Activated T-cell treated with anti-CD3 and anti-CD28 coated beads, Interleukin-2, amount 50 U/mL, for 72 hours (primary cell): ENCODE measurements at places on chromosomes 3 and 15.

- no peak for DNase-seq
These were observed 330.8 kb upstream of the PDZRN3 start for GRCh38 chr3:73955494-73956070.

- no peak for DNase-seq
These were observed 738 bp downstream of the COMMD2 start for GRCh38 chr3:149751551-149751950.

DNA sequence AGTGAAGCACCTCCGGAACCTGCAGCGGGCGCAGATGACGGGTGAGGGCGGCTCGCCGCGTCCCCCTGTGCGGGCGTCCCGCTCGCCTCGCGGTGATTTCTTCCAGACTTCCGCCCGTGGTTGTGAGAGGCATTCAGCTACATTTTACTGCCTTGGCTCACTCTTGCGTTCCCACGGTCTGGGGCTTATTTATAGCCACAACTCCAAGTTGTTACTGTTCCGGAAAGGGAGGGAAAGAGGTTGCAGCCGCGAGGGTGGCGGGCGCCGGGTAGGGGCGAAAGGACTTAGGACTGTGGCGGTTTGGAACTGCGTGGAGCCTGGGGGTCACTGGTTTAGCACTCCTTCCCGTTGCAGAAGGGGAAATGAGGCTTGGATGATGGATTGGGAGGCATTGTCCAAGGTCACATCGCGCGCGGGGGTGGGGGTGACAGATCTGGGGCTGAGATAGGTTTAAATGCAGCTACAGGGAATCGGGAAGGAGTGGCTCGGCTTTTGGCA is 1.1 kb downstream of the HES1 start:
- peak; percentile 47 for DNase-seq

- DNase-seq = no peak
These were observed 7.1 kb upstream of the CPOX start for GRCh38 chr3:98600412-98601095.

DNA sequence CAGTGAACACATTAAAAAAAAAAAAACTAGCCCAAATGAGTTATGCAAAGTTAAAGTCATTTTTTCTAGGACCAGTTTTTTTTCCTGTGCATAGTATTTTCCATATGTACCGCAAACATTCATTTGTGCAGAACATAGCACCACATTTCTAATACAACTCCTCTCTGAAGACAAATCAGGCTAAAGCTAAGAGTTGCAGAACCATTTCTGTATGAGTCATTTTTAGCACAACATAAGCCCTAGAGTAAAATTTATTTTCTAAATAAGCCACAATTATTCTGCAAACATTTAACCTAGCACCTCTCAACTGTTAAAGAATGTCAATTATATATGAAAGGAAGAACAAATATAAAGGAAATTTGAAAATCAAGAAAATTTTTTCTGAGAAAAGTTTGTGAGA is 375.8 kb downstream of the TIGIT start:
- DNase-seq = no peak

DNA sequence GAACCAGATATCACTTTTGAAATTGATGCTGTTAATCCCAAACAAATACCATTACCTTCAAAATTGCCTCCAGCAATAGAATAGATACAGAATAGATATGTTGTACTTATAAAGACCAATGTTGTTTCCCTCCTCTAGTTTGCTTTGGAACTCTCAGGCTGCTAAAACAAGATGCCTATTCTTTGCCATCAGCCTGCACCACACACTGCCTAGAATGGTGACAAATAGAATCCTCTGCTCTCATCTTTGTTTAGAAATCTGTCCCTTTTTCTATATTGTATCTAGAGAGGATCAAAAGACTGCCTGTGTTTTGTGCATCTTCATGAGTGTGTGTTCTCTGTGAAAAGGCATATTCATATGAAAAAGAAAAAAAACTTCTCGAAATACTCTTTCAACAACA is 349.2 kb upstream of the CCDC54 start:
- DNase-seq = no peak

DNA sequence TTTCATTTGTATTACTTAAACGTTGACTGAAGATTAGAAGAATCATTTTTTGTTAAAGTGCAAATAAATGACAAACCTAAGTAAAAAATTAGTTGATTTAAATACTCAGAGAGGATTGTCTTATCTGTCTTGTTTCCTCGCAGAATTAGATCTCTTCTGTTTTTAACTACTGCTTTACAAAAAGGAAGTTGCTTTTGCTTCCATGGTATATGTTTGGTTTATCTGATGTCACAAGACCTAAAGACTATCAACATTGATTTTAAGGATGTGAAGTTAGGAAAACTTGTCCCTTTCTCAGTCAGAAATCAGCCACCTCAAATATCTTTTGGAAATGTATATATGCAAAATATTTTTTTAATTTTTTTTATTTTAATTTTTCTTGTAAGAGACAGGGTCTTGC is 28.7 kb downstream of the GPR171 start:
- DNase-seq = no peak

DNA sequence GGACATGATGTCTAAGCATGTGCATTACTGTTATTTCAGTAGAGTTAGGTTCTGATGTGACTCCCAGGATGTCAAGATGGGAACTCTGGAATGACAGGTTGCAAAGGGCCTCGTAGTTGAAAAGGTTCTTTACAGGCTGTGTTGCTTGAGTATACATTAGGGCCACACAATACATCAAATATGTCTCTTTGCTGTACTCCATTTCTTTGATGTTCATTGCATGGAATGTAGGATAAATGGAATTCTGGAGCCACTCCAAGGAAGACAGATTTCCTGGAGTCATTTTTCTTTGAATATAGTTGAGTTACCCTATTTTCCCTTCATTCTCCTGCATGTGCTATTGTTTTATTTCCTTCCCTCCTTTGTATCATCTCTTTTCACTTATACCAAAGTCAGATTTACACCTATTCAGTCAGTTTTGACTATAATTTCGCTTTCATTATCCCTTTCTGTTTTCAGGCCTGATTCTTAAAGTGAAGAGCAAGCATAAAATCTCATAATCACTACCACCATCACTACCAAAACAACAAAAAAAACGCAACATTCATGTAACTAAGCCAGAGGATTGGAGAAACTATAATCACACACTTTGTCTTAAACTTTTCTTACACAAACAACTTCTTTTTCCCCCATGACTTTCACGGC is 61.2 kb upstream of the PTX3 start:
- no peak for DNase-seq

DNA sequence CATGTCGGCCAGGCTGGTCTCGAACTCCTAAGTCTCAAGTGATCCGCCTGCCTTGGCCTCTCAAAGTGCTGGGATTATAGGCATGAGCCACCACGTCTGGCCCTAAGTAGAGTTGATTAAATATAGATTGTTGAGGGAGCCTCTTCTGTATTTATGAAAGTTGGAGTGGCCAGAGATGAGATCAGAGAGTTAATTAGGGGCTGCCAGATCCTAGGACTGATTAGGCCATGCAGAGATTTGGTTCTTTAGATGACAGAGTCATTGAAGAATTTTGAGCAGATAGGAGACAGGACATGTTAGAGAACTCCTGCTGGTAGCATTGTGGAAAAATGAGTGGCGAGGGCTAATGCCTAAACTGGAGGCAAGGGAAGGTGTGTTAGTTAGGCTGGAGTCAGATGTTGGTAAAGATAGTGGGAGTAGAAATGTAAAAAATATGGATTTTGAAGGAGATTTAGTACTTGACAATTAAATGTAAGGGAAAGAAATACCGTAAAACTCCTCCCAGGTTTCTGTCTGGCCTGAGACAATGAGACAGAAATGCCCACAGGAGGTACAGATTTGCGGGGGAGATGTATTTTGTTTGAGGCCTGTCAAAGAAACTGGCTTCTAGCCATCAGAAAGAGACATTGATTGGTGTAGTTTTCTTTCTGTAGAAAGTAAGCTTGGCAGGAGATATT is 23.4 kb downstream of the SACM1L start:
- DNase-seq = no peak
